Stomach (tissue), 19 donors: ENCODE measurements at places on chromosomes 3 and 15. TPM values are rescaled to one million over a fixed set of nuclear protein-coding genes. Genes with fewer than 3 reads are reported as not detected.
A peak's percentile ranks its signal among the peaks of the same experiment; 100 is the strongest.

The RPL4 gene
- 2,276 TPM for total RNA-seq

DNA sequence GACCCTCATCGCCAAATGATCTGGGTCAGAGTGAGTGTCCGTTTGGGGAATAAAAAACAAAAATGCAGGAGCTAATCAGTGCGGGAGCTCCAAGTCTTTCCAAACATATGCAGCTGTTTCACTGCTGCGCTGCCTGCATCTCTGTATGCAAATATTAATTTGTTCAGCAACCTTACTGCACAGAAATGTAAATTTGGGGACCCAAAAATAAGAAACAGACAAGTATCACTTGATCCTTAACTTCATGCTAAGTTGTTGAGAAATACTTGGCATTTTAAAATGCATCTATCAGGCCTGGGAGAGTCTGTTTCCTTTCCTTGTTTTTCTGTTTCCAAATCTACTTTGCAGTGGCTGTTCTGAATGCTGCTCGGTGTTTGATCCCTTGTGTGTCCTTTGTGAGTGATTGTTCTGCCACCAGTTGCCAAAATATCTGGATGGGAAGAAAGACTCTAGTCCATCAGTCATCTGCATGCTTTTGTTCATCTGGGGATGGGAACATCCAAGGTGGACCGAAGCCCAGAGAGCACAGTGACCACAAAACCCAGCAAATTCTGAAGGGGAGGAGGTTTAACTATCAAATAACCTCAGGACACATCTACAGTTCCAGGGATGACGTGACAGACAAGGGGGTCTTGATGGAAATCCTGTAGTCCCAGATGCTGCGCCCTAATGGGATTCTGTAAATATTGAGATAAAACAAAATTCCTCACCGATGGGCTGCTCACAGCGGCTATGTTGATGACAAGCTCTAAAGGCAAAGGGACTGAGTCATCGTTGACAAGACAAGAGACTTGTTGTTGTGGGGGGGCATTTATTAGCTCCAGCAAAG lies 199.5 kb upstream of the WNT5A start:
- H3K4me3 ChIP-seq: no peak overlapping the region
- H3K36me3 ChIP-seq: no peaks in the 10 kb centered on the region
- no peak for DNase-seq
- no peak overlapping the region for H3K27ac ChIP-seq
- H3K27me3 ChIP-seq: no peaks in the 10 kb centered on the region

DNA sequence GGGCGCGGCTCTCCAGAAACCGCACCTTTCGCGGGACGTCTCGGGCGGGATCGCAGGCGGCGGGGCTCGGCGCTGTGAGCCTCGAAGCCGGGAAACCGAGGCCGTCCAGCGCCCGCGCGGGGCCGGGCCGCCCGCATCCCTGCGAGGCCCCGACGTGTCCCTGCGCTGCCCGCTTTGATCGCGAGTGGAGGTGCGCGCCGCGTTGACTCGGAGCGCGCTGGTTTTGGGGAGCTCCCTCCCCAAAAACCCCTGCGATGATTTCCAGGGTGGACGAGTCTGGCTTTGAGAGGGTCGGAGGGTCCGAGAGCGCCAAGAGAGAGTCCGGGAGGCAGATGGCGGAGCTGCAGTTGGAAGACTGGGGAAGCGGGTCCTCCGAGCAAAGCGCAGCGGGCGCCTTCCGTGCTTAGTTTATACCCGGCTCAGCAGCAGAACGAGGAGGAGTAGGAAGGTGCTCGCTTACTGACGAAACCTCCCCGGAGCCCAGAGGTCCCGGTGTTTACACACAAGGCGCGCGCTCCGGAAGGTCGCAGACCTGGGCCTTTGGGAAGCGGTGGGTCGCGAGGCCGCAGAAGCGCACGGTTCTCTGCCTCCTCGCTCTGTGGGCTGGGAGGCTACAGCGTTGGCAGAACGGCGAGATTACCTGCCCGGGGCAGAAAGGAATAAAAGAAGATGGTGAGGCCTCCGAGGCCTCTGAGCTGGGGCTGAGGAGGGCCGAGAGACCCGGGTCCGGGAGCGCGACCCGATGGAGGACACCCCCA lies 687 bp downstream of the ALDH1A3 start:
- H3K27me3 ChIP-seq: peaks cover 77% of the 10 kb centered on the region
- H3K27ac ChIP-seq: peak overlapping the region; percentile 57
- no peak for DNase-seq
- peaks cover 20% of the 10 kb centered on the region for H3K4me1 ChIP-seq

DNA sequence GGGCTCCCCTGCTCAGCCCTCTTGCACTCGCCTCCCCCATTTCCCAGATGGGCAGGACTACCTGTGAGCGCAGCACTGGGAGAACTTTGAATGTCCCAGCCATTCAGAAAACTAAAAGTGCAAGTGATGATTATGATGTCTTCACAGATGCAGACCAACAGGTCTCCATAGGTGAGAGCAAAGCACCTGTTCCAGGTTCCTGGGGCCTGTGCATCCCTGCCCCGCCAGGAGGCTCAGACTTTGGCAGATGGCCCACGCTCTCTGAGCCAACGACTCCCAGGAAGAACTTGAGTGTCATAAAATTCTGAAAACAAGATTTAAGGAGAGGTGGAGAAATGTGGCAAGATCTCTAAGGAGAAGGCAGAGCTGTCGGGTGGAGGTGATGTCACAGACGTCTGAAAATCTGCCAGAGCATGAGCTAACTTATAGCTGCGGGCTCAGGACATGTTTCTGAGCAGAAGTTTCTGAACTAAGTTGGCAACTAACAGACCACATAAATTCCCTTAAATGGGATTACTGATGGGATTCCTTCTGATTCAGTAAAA lies 110.8 kb upstream of the IGF1R start:
- peaks cover 7% of the 10 kb centered on the region for H3K27me3 ChIP-seq
- H3K36me3 ChIP-seq: no peaks in the 10 kb centered on the region
- no peak overlapping the region for H3K4me3 ChIP-seq

DNA sequence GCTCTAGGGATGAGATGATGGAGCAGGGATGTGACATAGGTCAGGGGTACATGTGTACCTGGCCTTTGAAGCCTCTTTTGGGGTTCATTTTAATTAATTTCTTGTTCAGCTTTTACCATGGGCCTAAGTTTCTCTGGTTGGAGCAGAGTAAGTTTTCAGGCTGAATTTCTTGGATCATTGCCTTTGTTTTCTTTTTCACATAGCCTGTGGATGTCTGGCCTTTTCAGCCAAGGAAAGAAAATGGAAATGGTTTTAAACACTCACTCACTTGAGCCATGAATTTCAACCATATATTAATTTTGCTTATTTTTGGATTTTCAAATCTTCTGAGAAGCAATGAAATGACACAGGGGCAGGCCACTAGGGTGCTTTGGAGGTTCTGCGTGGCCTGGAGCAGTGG lies 30.2 kb downstream of the CACNA1D start:
- no peaks in the 10 kb centered on the region for H3K36me3 ChIP-seq
- peaks cover 10% of the 10 kb centered on the region for H3K4me1 ChIP-seq
- H3K27me3 ChIP-seq: no peaks in the 10 kb centered on the region
- no peak overlapping the region for H3K4me3 ChIP-seq
